ENCODE measurements at places on chromosomes 3 and 15.

DNA sequence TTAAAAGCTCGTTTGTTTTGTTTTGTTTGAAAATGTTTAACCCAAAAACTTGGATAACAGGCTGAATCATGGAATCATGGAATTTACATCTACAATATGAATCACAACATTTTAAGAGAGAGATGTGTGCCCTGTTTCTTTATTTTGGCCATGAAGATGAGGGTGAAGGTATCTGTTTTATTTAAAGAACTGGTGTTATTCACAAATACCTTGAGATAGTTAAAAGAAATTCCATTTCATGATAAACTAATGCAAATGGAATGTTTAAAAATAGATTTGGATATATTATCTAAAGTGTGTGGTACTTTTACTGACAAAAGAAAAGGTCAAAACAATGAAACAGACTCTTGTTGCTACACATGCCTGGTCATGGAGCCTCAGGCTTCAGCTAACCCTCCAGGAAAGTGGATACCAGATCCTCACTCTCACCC, 486.0 kb upstream of the CFAP20DC start:
- DNase-seq: no peak

DNA sequence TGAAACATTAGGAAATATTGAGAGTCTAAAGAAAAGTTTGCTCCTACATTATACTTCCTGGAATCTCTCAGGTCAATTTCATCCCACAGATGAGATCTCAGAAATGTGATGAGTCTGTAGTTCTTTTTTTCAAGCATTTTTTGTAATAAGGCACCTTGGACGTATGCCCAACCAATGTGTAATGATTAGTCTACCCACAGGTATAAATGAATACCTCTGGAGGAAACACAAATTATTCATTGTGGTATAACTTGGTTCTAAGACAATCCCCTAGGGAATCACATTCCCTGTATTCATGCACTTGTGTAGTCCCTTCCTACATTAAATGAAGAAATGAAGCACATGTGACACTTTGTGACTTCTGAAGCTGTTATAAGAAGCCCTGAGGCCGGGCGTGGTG, 596.2 kb upstream of the UBE2E2 start:
- DNase-seq: no peak

GRCh38 chr3:197540961-197541377, 14.8 kb downstream of the BDH1 start:
- no peak for DNase-seq

DNA sequence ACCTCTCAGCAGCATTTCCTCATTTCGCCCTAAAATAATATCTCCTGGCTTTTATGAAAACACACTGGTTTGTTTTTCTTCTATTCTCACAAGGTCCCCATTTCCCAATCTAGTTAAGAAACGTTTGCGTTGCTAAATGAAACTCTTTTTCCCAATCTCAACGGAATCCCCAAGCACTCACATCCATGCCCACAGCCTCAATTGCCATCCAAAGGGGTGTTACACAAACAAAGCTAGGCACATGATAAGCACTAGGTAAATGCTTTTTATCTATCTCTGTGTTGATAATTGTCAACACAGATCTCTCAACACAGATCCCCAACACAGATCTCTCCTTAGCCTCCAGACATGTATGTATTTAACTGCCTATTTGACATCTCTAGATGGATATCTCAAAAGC, 35.2 kb upstream of the TF start:
- DNase-seq: no peak

DNA sequence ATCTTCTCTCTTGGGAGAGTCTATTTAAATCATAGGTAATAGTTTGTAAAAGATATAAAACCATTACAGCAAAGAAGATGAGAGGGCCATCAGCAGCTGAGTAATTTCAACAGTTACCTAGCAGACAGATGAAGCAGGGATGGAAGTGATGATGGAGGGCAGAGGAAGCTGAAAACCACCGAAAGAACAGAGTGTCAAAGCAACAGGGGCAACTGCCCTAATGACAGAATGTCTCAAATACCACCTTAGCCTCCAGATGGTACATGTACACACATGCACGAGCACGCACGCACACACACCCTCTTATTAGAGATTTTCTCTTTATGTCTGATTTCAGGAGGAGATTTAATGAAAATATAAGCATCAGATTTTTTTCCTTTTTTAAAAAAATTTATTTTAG, 64.5 kb downstream of the NEDD4 start:
- DNase-seq: no peak

DNA sequence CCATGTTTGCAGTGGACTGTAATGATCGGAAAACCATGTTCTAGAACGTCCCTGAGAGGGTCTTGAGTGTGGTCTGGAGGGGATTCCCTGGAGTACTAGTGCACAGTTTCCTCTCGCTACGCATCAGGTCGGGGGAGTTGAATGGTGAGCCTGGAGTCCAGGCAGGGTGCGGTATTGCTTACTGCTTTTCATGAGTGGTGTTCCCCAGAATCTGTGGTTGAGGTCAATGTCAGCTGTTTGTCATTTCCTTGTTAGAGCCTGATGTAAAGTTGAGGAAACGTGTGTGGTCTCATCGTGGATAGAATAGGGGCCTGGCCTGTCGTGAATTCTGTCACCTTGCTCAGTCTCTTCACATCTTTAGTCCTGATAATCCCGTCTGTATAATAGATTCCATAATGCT, 328.2 kb upstream of the LRRFIP2 start:
- DNase-seq: no peak

- no peak for DNase-seq
Measured at GRCh38 chr3:197183582-197183981, 114.8 kb downstream of the DLG1 start.
